Hypothalamus (tissue), 51 donors: ENCODE measurements at places on chromosomes 1 and 21.

GRCh38 chr1:224707843-224708725 lies 92.0 kb downstream of the CNIH3 start:
- no peak for DNase-seq

DNA sequence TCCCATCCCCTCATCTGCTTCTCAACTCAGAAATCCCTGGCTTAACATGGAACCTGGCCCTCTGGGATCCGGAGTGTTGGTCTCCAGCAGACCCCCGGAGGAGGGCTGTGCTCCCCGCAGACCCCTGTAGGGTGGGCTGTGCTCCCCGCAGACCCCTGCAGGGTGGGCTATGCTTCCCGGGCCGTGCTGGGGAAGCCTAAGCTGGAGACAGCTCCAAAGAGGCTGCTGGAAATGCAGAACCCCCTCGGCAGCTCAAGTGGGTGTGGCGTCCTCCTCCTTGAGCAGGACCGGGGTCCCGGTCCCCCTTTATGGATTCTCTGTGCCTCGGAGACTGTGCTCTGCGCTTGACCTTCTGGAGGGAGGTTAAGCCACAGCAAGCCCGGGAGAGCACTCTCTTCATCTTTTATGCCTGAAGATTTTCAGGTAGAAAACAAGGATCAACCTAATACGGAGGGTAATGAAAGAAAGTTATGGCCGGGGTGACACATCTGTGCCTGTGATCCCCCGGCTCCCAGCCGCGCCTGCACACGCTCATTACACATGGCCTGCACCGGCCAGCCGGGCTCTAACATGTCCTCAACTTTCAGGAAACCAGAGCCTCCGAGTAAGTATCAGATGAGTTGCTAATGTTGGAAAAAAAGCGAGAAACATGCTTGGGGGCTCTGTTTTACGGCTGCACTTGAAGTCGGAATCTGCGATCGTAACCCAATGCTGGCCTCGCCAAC lies 87.7 kb upstream of the ACTRT2 start:
- no peak for DNase-seq

DNA sequence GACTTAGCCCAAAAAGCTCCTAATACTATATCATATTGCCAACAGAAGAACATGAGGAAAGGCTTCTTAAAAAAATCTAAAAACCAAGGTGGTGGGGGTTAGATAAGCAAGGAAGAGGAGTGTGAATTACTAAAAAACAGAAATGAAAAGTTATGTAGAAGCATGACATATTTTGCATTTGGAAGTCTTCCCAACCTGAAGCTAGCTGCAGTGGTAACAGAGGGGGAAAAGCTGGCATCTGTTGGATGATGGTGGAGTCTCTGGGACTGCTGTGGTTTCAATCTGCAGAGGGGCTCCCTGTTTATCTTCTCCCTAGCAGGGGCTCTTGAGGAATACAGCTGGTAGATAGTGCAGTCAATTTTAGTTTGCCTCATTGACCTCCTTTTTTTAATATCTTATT lies 249.2 kb upstream of the KIAA0040 start:
- no peak for DNase-seq

GRCh38 chr1:44911026-44911425 lies 68.0 kb upstream of the PTCH2 start:
- DNase-seq, result no peak

- no peak for DNase-seq
Observed at GRCh38 chr1:4052657-4053056, 152.6 kb upstream of the C1orf174 start.

- no peak for DNase-seq
Observed at GRCh38 chr1:85276978-85277639, 677 bp upstream of the BCL10 start.

DNA sequence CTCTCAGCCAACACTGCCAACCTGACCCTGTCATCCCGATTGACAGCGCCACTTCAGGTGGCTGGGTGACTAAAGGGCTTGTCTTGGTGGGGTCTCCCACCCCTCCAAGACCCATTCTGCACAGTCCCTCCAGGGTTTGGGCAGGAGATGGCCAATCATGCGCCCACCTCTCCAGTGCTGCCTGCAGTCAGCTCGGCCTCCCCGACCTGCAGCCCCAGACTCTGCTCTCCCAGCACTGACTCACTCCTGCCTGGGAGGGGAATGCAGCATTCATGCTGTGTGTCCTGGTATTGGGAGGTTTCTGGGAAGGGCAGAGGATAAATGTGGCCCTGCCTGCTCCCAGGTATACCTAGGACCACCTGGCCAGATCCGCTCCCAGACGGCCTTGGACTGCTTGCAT lies 9.7 kb downstream of the TMEM81 start:
- DNase-seq, result no peak

GRCh38 chr1:201795066-201795465 lies 33.9 kb upstream of the IPO9 start:
- DNase-seq, result no peak

DNA sequence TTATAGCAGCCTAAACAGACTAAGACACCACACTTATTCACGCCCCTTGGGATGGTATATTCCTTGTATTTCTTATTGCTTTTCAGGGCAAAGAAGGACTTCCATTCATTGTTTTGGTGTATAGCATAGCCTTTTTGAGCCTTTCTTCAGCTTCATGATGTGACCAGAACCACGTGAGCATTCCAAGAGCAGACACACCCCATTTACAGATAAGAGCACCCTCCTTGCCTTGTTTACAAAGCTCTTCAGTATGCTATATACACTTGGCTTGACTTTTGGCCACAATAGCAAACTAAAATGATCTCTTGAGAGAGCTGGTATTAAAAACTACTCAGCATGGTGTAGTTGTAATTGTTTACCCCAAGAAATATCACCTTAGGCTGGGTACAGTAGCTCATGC lies 78.7 kb downstream of the PIK3R3 start:
- no peak for DNase-seq

GRCh38 chr21:33394260-33394659 lies 9.0 kb upstream of the IFNGR2 start:
- no peak for DNase-seq

GRCh38 chr1:147626291-147626690 lies 44.0 kb downstream of the ACP6 start:
- DNase-seq, result no peak

- no peak for DNase-seq
Observed at GRCh38 chr1:243818978-243819377, 31.1 kb downstream of the AKT3 start.

GRCh38 chr1:205124726-205125125 lies 2.9 kb upstream of the RBBP5 start:
- no peak for DNase-seq

- DNase-seq, result no peak
Observed at GRCh38 chr21:44750675-44751025, 39.3 kb upstream of the TSPEAR start.

GRCh38 chr1:95407886-95408291 lies 173.9 kb downstream of the RWDD3 start:
- DNase-seq, result no peak

- no peak for DNase-seq
Observed at GRCh38 chr1:35958558-35958957, 27.7 kb downstream of the AGO3 start.

GRCh38 chr21:24310788-24311187 lies 1296.5 kb downstream of the MRPL39 start:
- DNase-seq, result no peak

DNA sequence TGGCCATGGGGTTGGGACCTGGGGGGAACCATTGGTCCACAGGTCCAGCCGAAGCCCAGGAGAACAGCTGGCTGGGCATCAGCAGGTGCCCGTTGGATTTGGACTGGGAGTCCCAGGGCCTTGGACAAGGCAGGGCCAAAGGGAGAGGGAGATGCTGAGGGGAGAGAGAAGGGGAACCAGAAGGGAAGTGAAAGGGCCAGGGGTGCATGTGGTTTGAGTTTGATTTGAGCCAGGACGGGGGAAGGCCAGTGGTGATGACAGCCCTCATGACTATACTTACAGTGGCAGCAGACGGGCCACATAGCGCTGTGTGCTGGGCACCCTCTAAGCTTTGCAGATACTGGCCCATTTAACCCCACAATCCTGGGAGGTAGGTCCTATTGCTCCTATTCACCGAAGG lies 18.8 kb downstream of the AGRN start:
- DNase-seq, result no peak

- DNase-seq, result no peak
Observed at GRCh38 chr1:111195002-111195684, 5.3 kb downstream of the DENND2D start.

DNA sequence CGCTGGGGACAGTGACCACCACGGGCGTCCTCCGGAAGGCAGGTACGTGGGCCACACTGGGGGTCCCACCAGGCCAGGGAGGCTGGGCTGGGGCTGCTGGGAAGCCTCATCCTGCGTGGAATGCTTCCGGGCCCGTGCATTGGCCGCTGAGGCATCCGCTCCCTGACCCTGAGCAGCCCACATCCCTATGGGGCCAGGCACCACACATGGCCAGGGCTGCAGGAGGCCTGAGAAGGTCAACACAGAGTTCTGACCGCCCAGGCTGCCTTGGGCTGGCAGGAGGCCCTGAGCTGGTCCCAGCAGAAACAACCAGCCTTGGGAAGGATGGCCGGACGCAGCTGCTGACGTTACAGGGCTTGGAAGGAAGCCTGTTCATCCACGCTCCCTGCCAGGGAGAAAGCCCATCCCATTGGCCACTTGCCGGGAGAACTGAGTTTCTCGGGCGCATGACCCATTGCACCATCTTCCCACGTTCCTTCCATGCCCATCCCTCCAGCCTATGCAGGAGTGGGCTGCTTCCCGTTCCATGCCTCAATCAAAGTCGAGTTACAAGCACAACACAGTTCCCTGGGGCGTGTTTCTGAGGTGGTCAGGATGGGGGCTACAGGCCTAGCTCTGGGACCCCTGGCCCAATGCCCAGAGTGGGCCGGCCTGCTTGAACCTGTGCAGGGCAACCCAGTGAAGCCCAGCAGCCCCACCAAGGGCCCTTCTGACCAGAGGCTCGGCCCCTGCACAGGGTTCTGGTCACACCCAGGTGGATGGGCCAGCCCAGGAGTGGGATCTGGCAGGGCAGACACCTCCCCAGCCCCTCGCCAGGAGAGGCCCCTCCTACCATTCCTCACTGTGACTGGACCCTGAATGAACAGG lies 31.7 kb downstream of the TRIM11 start:
- peak; percentile 44 for DNase-seq

DNA sequence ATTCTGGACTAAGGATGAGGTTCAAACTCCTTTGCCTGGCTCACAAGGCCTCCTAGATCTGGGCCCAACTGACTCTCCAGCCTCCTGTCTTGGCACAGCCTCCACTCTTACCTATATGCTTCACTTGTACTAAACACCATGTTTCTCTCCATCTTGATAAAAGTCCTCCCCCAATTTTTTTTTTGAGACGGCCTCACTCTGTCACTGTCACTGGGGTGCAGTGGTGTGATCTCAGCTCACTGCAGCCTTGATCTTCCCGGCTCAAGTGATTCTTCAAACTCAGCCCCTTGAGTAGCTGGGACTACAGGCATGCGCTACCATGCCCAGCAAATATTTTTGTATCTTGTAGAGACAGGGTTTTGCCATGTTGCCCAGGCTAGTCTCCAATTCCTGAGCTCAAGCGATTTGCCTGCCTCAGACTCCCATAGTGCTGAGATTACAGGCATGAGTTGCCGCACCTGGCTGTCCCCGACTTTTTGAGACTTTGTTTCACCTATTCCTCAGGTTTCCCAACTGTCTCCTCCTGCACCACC lies 39.7 kb downstream of the CD34 start:
- no peak for DNase-seq
